ENCODE measurements at places on chromosomes 6 and 20.

GRCh38 chr6:159232106-159232645 is 63.0 kb downstream of the FNDC1 start:
- DNase-seq: no peak

GRCh38 chr6:127458222-127458621 is 967 bp downstream of the KIAA0408 start:
- no peak for DNase-seq

- no peak for DNase-seq
These were observed 99.0 kb upstream of the LGSN start for GRCh38 chr6:63418741-63419140.

DNA sequence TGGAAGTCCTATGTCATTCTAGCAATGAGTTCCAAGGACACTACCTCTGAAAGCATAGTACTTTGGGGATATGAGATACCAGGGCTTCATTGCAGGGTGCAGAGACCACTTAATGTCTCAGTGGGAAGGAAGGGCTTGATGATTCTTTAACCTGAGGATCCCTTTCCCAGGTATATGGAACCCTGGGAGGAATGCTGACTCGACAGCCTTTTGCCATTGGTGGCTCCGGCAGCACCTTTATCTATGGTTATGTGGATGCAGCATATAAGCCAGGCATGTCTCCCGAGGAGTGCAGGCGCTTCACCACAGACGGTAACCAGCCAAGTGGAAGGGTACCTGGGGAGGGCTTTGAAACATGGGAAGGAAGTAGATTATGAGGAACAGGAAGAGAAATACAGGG is 4.2 kb downstream of the PSMB9 start:
- DNase-seq: no peak

- no peak for DNase-seq
These were observed 470.6 kb upstream of the AGPAT4 start for GRCh38 chr6:161744211-161745067.

DNA sequence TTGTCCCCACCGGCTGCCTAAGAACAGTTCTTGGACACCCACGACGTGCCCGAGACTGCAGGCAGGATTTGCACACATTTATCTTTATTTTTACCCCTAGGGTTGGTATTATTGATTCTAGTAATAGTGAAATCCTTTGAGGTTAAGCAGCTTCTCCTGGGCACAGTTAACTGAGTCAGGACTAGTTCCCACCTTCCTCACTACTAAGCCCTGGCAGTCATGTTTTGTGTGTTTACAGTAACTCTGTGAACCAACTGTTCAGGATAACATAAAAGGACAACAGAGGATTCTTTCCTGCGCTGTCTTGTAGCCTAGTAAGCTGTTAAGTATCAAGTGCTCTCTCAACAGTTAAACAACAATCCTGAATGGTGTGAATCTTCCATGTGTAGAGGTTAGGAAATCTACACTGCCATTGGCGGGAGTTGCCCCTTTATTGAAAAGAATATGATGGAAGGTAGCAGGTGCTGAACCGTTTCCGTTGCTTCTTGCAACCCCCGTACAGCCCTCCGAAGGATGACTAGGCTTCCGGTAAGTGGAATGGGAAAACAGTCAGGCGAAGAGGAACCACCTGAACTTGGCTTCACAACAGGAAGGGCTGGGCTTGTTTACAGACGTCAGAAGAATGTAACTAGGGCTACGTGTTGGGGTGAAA is 979 bp upstream of the SOD2 start:
- no peak for DNase-seq

- DNase-seq: no peak
These were observed 45.1 kb upstream of the PNRC1 start for GRCh38 chr6:89035252-89036101.

GRCh38 chr20:49394264-49394663 is 88.2 kb downstream of the KCNB1 start:
- no peak for DNase-seq

DNA sequence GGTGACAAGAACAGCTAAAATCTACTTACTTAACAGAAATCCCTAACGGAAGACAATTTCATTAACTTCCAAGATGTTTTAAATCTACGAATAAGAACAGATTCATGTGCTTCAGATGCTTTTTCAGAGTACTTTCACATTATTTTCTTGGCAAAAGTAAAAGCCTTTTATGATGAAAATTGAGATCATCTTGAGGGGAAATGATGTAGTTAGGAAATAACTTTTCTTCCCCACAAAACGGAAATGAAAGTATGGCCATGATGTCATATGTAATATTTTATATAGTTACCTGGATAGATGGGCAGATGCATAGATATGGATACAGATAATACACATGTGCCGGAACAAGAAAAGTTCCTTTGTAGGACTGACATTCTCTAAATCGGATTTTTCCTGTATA is 32.8 kb downstream of the SASH1 start:
- DNase-seq: no peak

DNA sequence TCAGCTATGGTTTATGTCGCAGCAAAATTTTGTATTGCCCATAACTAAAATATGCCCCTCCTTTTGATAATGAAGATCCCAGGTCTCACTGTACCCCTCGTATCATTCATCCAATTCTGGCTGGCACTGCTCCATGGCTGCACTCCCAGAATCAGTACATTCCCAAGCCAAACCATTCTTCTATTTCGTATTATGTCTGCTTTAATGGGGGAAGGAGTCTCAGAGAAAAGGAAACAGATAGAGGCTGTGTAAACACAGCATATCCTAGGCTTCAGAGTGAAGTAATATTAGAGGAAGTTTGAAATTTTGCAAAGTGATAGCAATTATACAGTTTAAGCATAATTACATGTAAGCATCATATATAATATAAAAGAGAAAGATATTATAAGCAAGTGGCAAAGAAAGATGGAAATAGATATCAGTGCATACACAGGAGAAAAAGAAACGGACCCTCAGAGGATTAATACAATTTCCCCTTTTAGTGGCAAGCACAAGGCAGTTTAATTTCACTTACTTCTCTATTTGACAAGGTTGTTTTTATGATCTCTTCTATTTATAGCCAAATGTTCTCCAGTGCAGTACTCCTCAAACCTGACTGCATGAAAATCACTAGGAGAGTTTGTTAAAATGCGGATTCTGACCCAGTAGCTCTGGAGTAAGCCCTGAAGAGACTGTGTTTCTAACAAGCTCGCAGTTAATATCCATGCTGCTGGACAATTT is 56.5 kb upstream of the TENT5A start:
- DNase-seq: peak; percentile 30

- no peak for DNase-seq
These were observed 3.1 kb downstream of the NOX3 start for GRCh38 chr6:155452576-155452975.

All from GDM1 (cell line).